HT-29 (cell line): ENCODE measurements at places on chromosomes 1 and 21. TPM values are rescaled to one million over a fixed set of nuclear protein-coding genes. Genes with fewer than 3 reads are reported as not detected.

The ZMPSTE24 gene
- total RNA-seq: 29.8 and 41.2 TPM in 2 replicates

The SPRR1B gene
- 0.57 and 1.9 TPM in 2 replicates for total RNA-seq

The CHRM3 gene
- total RNA-seq: 8.8 and 10.2 TPM in 2 replicates

The SMYD2 gene
- 27.5 and 43.5 TPM in 2 replicates for total RNA-seq

The TNNT2 gene
- total RNA-seq: 0.13 and 0.46 TPM in 2 replicates

The SPRR2D gene
- not detected in 2 replicates for total RNA-seq

The PROX1 gene
- total RNA-seq: 0.94 and 1.0 TPM in 2 replicates

The TRABD2B gene
- total RNA-seq: 0.05 TPM in 1 of 2 replicates, not detected in the other

The CFAP57 gene
- 0.38 and 0.99 TPM in 2 replicates for total RNA-seq

The EDARADD gene
- not detected in 2 replicates for total RNA-seq

The MYOC gene
- not detected in 2 replicates for total RNA-seq

The LACTBL1 gene
- not detected in 2 replicates for total RNA-seq

The TMEM51 gene
- total RNA-seq: 23.5 and 24.7 TPM in 2 replicates

The CCDC30 gene
- total RNA-seq: 0.44 and 1.0 TPM in 2 replicates

The DNM3 gene
- total RNA-seq: 1.0 and 1.3 TPM in 2 replicates

The CDC42SE1 gene
- 35.2 and 35.7 TPM in 2 replicates for total RNA-seq
